ENCODE measurements at places on chromosomes 3 and 15.

DNA sequence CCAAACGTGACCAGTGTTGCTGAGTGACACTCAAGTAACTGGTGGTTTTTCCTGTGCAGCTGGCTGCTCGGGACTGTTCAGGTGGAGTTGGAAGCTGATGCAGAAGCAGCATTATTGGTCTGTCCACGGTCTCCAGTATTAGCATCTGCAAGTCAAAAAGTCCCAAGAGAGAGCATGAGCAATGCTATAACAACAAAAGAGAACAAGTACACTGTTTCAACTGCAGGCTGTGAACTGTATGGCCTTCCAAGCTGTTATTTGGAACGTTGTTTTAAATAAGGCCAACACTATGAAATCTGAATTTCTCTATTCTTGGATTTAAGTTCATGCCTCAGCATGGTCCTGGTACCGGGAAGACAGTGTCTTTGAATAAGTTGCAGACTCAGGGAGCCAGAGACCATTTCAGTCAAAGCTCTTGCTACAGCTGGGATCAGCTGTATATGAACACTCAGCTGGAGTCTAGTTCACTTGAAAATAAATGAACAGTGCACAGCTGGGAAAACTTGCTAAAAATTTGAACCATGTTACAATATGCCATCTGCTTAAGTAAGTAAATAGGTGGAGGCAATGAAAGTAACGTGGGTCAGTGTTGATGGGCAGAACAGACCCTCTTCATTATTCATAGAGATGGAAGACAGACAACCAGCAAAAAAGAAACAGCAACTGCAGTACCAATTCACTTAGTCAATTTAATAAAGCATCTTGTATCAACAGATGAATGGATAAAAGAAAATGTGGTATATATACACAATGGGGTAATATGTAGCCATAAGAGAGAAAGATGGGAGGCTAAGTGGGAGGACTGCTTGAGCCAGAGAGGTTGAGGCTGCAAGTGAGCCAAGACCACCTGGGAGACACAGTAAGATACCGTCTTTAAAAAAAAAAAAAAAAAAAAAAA is 45.1 kb downstream of the NR1I2 start:
- peak; percentile 23 for DNase-seq

DNA sequence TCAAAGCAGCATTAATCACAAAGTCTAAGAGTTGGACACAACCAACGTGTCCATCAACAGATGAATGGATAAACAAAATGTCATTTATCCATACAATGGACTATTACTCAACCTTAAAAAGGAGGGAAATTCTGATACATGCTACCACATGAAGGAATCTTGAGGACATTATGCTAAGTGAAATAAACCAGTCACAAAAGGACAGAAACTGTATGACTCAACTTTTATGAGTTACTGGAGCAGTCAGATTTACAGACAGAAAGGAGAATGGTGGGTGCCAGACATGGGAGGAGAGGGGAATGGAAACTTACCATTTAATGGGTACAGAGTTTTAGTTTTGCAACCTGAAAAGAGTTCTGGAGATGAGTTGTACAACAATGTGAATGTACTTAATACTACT is 43.0 kb upstream of the SEC13 start:
- DNase-seq = no peak

- no peak for DNase-seq
These were observed 10.6 kb upstream of the ITPKA start for GRCh38 chr15:41483115-41483514.

- no peak for DNase-seq
These were observed 120.3 kb downstream of the MYO9A start for GRCh38 chr15:71997691-71998090.

DNA sequence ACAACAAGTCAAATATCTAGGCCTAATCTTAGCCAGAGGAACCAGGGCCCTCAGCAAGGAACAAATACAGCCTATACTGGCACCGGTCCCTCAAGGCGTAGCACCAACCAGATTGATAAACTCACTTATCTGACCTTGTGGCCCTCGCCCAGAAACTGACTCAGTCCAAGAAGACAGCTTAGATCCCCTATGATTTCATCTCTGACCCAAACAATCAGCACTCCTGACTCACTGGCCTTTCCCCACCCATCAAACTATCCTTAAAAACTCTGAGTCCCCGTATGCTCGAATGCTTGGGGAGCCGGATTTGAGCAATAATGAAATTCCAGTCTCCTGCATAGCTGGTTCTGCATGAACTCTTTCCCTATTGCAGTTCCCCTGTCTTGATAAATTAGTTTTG is 1.6 kb upstream of the SORD start:
- no peak for DNase-seq

DNA sequence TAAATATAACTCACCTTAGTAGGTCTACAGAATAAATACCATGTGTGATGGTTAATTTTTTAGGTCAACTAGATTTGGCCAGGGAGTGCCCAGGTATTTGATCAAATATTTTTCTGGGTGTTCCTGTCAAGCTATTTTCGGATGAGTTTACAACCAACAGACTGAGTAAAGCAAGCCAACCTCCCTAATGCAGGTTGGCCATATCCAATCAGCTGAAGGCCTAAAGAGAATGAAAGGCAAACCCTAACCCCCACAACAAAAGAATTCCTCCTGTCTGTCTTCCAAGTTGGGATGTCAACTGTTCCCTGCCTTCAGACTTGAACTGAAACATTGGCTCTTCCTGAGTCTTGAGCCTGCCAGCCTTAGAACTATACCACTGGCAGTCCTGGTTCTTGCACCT is 28.6 kb downstream of the TASOR start:
- DNase-seq = no peak

- DNase-seq = no peak
These were observed 2.4 kb downstream of the RASA2 start for GRCh38 chr3:141489203-141489602.

DNA sequence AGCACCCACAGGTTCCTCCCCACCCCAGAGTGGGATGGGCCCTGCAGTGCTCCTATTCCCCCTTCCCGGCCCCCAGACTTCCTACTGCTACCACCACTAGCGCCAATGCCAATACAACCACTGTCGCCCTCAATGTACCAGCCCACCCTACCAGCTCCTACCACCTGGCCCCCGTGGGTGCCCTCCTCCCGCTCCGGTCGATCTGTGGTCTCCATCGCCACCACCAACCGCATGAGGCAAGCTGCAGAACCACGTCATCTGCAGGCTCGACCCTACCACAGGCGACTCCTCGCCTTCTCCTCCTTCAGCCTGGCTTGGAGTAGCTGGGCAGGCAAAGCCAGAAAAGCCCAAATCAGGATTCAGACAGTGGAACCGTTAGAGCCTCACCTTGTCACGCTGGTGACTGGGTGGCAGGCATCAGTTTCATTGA is 179.3 kb downstream of the POTEB3 start:
- DNase-seq = no peak

DNA sequence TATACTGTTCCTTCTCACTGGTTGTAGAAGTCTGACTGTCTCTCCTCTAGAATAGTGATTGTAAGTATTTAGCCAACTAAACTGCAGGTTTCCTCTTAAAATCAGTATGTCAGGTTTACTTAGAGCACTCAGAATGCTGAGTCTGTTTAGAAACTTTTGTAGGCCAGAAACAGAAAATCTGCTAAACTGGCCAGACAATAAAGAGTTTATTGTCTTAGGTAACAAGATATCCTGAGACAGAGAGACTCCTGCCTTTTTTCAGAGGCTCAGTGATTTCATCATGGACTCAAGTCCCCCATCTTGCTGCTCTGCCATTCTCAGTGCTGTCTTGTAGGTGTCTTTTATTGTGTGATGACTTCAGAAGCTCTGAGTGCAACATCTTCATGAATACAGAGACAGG is 279.0 kb downstream of the MFSD1 start:
- no peak for DNase-seq

DNA sequence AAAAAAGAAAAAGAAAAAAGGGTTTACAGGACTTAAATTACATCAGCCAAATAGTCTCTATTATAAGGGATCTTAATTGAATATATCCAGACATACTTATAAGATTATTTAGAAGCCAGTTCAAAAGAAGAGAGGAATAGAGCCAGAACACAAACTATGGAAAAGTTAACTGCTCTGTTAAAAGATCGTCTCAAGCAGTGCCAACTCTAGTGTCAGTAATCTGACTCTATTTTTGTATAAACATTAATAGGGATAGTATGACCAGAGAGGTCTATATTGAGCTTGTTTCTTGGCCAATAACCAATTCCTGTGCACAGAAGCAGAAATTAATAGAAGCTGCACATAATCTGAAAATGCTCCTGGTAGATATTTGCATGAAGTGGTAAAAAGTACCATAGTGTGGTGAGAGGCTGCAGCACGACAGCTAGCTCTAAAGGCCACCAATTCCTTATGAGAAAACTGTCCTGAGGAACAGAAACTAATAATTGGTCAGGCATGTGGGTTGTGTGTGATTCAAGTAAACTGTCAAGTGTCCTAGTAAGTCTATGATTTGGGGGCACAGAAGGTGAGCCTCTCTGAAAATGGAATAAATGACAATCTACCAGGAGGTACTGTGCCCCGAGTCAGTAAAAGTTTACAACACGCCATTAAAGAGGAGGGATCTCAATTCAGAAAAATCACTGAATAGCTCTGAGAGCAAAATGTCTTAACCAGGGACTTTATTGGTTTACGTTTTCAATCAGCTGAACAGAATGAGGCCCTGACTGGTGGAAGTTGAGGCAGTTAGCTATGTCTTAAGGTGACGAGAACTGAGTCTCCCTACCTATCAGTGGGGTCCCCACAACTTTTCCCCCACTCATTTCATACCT is 51.5 kb upstream of the NANOGP8 start:
- no peak for DNase-seq

GRCh38 chr15:69653306-69653705 is 200.7 kb downstream of the RPLP1 start:
- DNase-seq = no peak

- DNase-seq = peak; percentile 87
These were observed 60.9 kb upstream of the ITGA11 start for GRCh38 chr15:68492855-68493254.

DNA sequence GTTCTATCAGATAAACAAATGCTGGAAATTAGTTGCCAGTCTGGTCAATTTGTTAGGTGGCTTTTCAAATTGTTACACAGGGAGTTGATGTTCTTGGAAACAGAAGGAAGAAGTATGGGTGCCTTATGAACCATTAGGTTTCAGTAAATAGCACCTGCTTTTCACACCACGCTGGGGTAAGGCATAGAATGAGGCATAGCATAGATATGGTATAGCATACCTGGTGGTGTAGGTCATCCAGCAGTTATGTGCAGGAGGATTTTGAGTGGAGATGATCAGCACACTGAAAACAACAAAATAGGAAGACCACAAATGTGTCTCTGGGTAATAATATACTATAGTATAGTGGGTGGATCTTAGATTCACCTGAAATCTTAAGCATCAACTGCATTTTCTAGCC is 121.4 kb downstream of the GMPS start:
- no peak for DNase-seq

- DNase-seq = no peak
These were observed 72.7 kb upstream of the ALDH1L1 start for GRCh38 chr3:126253072-126253471.

Data from stromal cell of bone marrow (primary cell).